ENCODE measurements at places on chromosomes 16 and 17.

- no peak for DNase-seq
These were observed at the start of gene SPIRE2 for GRCh38 chr16:89828199-89828869. TSS of gene SPIRE2 (plus strand) at chr16:89828475. CDS start at chr16:89828551, 76 bp downstream.

DNA sequence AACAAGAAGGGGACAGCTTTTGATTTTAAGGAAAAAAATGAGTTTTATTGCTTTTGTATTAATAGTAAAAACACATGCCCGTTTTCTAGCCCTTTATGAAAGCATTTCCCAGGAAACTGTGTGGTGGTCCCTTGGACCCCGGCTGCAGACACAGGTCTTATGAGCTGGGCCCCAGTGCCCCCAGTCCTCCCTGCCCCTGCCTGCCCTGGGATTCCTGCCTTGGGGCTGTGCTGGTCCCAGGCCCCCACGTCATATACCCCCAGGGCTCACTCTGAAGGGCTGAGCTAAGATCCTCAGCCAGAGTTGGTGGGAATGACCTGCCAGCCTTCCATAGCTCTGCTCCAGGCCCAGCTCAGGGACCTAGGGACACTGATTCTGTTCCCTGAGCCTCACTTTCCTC, 30.8 kb downstream of the GINS2 start:
- DNase-seq = no peak

- no peak for DNase-seq
These were observed 524.8 kb downstream of the KCNJ18 start for GRCh38 chr17:22217135-22217534.

DNA sequence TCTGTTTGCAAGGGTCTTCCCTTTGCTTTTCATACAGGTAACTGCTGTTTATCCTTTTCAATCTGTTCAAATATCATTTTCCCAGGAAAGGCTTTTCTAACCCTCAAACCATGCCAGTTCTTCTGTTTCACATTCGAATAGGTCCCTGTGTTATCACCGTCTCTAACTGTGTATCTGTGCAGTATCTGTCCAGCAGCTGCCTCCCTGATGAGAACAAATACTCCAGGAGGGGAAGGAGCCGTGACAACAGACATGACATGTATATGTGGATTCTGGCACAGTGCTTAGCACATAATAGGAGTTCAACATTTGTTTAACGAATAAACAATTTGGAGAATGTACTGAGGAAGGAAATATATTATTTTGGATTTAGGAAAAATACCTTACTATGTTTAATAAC, 95.7 kb downstream of the STX8 start:
- no peak for DNase-seq

DNA sequence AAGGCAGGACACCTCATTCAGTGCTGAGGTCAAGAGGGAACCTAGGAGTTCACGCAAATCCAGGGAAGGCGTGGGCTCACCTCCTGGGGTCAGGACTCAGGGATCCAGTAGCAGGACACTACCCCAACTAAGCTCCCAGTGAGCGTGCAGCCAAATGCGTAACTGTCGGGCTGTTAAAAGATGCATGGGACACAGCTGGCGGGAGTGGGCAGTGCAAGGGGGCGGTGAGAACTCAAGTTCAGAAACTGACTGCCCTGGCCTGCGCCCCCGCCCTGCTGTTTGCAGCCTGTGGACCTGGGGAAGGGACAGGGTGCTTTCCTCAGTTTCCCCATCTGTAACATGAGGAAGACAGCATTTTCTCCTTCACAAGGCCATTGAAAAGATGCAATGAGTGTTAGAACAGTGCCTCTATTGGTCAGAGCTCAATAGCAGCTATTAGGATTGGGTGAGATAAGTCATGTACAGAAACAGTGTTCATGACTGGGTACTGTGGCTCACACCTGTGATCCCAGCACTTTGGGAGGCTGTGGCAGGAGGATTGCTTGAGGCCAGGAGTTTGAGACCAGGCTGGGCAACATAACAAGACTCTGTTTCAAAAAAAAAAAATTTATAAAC, 20.2 kb downstream of the CDIPT start:
- DNase-seq = no peak

GRCh38 chr16:1443980-1444729, at the start of gene CCDC154:
TSS of gene CCDC154 (minus strand) at chr16:1444556. CDS start at chr16:1444322, 234 bp downstream.
- no peak for DNase-seq

DNA sequence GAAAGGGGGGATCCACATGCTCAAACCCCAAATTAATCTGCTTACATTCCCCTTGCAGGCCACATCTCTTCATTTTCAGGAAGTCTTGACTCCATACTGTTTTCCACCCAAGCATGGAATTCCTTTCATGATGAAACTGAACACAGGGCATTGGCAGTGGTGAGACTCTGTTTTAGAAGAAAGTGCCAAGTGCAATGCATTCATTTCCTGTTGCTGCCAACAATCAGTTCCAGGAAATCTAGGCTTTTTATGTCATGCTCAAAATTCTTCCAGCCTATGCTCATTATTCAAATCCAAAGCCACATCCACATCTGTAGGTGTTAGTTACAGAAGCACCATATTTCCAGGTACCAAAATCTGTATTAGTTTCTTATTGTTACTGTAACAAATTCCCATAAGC, 4.1 kb downstream of the CCL2 start:
- DNase-seq = no peak

GRCh38 chr17:54536306-54536705, 364.3 kb upstream of the TOM1L1 start:
- DNase-seq = no peak

GRCh38 chr16:75116081-75116910, at the start of gene LDHD:
TSS of gene LDHD (minus strand) at chr16:75116780. CDS start at chr16:75116720, 60 bp downstream.
- no peak for DNase-seq

GRCh38 chr16:86403541-86404163, 106.7 kb upstream of the FOXF1 start:
- no peak for DNase-seq

DNA sequence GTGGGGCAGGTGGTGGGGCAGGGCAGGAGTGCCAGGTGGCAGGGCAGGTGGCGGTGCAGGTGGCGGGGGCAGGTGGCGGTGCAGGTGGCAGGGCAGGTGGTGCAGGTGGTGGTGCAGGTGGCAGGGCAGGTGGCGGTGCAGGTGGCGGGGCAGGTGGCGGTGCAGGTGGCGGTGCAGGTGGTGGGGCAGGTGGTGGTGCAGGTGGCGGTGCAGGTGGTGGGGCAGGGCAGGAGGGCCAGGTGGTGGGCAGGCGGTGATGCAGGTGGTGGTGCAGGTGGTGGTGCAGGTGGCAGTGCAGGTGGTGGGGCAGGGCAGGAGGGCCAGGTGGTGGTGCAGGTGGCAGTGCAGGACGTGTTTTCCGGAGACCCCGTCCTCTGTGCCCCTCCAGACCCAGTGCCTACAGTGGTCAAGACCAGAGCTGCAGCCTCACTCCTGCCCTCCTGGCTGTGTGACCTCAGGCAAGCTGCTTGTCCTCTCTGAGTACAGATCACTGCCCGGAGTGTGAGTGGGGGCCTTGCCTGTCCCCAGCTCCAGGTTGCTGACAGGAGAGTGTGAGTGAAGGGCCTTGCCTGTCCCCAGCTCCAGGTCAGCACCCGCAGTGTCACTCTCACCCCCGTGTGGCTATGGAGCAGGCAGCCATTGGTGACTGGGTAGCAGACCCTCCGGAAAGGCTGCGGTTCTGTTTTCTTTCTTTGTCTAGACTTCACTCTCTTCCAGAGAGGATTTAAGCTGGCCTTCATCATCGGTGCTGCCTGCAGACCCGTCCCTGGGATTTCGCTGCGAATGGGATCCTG, 16.1 kb upstream of the NPTX1 start:
- DNase-seq = no peak

DNA sequence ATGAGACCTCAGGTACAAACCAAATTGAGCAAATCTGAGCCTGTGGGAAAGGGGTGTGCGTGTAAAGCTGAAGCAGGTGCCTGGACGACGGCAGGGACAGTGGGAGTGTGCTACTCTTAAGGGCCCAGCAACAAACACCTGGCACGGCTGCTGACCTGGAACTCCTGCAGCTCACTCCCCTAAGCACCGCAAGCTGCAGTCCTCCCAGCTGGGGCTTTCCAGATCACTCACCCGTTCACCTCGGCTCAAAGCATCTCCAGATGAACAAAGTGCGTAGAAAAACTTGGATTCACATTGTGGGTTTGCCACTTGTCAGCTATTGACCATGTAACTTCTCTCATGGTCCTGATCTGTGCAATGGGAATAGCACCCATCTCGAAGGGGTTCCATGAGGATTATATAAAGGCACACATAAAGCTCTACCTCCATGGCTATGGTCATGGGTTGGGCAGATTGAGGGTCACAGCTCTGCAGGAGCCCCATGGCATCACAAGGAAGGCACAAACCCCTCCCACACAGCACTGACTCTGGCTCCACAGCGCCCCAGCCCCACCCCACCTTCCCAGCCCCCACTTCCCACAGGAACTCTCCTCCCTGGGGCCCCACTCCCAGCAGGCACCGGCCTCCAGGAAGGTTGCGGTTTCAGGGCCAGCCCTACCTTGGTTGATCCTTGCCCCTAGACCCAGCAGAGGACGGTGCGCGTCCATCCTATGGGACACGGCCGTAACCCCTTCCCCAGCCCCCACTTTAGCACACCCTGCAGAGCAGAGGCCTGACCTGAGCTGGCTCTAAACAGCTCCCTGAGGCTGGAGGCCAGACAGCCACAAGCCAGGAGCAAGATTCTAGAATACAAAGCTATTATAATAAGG, 21.9 kb downstream of the ST3GAL2 start:
- no peak for DNase-seq

DNA sequence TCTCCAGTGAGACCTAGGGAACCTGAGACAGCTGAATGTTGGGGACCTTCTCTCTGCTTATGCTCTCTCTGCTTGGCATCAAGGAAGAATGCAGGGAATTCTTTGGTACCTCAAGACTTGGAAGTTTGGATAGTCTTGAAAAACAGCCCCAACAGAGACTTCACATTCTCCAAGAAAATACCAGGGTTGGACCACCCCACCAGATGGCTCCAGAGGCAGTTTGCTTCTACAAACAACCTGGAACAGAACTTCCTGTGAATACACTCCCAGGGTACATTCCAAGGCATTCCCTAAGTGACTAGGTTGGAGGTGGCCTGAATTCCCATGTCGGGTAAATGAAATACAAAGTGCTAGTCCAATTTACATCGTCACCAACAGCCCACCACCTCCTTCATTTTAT, 314.4 kb downstream of the PMP22 start:
- DNase-seq = no peak

GRCh38 chr17:32461853-32462617, 17.7 kb downstream of the PSMD11 start:
- peak; percentile 43 for DNase-seq

- DNase-seq = no peak
These were observed 55.7 kb upstream of the HAS3 start for GRCh38 chr16:69049603-69050375.

DNA sequence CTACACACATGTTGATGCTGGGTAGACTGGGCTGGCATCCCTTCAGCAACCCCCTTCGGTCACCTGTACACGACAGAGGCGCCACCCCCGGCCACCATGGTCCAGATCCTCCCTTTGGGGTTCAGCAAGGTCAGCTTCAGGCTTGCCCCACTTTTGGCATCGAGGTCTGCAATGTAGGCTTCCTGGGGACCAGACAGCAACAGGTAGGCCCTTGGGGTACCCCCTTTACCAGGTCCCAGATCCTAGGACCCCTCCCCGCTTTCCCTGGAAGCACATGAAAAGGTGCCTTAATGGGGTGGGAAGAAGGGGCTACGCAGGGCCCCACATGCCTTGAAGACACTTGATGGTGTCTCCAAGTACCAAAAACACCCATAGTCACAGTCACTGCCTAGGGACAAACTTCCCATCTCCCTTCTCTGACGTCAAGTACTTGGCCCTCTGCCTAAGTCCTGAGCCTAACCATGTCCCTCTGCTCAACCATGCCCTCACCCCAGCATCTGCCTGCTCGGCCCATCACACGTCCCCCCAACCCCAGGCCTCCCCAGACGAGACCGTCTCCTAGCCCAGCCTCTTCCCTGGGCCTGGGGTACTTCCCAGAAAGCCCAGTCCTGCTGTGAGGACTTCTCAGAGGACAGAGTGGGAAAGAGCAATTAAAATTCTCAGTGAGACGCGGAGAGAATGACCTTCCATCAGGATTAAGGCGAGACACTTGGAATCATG, 12.1 kb downstream of the ACLY start:
- no peak for DNase-seq

DNA sequence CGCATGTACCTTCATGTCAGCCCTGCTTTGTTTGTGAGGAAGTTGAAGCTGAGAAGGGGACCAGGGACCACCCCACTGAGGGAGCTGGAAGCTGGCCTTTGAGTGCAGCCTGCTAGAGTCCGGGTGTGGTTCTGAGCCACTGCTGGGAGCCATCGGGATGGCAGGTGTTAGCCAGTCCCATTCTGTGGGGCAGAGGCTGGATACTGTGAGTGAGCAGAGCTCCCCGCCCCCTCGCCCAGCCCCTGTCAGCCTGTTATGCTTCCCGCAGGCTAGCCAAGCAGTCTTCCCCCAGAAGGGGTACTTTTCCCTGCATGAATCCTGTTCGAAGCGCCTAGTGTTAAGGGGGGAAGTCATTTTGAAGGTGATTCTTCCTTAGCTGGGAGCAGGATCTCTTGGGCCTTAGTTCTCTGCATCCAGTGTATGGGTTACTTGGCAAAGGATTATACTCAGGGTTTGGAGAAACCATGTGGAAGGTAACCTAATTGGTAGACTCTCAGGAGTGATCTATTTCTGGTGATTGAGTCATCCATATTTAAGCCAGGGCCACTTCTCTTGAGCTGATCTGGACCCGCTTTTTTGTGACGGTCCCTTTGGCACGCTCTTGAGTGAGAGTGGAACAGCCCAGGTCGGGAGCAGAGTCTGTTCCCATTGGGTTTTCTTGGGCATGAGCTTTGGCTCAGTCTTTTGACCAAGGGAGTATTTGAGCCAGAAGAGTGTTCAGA, 23.8 kb downstream of the AKAP1 start:
- DNase-seq = no peak

GRCh38 chr17:273981-274832, 78.4 kb downstream of the RPH3AL start:
- no peak for DNase-seq

- no peak for DNase-seq
These were observed 79.3 kb downstream of the BANP start for GRCh38 chr16:88030498-88030897.

- DNase-seq = no peak
These were observed 10.9 kb upstream of the ITGA2B start for GRCh38 chr17:44400226-44400847.

DNA sequence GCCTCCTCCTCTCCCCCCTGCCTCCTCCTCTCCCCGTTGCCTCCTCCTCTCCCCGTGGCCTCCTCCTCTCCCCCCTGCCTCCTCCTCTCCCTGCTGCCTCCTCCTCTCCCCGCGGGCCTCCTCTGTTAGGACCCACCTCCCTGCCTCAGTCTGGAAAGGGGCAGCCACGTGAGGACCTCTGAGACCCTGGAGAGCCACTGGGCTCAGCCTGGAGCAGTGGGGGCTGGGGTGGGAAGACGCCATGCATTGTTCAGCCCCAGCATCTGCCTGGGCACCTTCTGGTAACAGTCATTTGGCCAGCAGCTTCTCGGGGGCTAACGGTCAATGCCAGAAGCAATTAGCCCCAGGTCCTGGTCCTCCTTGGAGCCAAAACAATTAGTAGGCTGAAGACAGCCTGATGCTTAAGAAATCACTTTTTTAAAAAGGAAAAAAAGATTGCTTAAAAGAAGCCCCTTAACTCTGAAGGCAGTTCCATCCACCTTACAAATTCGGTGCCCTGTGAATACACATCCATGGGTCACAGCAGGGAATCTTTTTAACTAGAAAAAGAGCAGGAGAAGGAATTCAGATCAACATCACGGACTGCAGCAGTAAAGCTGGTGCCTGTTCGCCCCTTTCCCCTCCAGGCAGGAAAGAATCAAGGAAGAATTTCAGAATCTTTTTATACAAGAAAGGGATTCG, 29.8 kb downstream of the NXN start:
- no peak for DNase-seq
